ENCODE measurements at places on chromosomes 4 and X.

- DNase-seq: peak; percentile 8
Measured at GRCh38 chr4:131644619-131645018, 1504.5 kb upstream of the PCDH10 start.

- DNase-seq: peak; percentile 22
Measured at GRCh38 chrX:129540722-129541184, 694 bp downstream of the OCRL start.

DNA sequence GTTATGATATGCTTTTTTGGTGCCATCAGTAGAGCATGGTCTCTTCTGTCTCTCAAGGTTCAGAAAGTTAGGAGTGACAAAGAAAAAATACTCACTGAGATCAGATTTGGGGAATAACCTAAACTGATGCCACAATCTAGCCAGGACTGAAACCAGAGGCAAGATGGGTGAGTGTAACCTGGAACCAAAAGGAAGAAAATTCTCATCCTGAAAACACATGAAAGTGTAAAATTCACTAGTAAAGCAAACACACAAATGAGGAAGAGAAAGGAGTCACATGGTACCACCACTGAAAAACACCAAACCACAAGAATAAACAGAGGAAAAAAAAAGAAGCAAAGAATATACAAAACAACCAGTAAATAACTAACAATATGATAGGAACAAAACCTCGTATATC is 96.4 kb downstream of the ANXA10 start:
- no peak for DNase-seq

- no peak for DNase-seq
Measured at GRCh38 chr4:78780093-78780492, 3.9 kb downstream of the BMP2K start.

DNA sequence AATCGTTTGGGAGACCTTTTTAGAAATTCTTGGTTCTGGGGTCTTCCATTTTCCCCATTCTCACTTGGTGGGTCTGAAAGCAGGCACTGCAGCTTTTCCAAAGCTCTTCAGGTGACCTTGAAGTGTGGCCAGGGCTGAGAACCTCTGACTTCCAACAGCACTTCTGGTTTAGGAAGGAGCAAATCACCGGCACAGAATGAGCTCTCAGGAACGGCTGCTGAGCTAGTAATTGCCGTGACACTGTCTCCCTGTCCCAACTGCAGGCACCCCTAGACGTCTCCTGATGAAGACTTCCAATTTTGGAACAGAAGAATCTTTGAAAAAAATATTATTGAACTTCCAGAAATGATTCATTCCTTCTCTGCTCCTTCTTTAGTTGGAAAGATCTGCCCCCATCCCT is 31.3 kb downstream of the CD38 start:
- no peak for DNase-seq

- no peak for DNase-seq
Measured at GRCh38 chrX:13664020-13664419, 11.1 kb downstream of the TCEANC start.

All from NCI-H526 (cell line).